ENCODE measurements at places on chromosomes 4 and X.
A peak's percentile ranks its signal among the peaks of the same experiment; 100 is the strongest.

DNA sequence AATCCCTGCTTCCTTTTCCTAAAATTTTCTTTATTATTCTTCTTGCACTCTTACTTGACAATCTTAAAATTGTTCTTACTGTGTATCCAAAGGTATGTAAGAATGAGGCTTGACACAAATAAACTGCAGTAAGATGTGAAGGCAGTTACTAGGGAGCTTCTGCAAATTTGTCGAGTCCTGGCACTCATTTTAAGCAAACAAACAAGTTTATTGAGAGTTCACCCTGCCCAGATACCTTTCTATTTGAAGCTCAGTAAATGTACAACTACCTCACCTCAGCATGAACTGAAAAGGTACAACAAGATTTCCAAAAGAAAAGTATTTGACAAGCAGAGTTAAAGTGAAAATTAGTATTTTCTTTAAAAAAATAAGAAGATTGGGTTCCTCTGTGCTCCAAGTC lies 13.3 kb upstream of the SYTL4 start:
- no peak for DNase-seq

DNA sequence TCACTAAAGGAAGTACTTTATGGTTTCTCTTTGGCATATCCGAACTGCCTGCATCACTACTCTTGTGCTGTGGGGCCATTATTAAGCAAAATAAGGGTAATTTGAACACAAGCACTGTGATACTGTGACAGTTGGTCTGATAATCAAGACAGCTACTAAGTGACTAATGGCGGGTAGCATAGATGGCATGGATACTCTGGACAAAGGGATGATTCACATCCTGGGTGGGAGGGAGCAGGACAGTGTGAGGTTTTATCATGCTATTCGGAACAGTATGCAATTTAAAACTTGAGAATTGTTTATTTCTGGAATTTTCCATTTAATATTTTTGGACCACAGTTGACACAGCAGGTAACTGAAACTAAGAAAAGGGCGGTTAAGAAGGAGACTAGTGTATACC lies 52.6 kb upstream of the CITED1 start:
- DNase-seq = peak; percentile 1

GRCh38 chr4:173121076-173121561 lies 47.5 kb upstream of the GALNT7 start:
- DNase-seq = peak; percentile 45

- no peak for DNase-seq
These were observed 18.4 kb upstream of the TBC1D1 start for GRCh38 chr4:37872310-37872988.

DNA sequence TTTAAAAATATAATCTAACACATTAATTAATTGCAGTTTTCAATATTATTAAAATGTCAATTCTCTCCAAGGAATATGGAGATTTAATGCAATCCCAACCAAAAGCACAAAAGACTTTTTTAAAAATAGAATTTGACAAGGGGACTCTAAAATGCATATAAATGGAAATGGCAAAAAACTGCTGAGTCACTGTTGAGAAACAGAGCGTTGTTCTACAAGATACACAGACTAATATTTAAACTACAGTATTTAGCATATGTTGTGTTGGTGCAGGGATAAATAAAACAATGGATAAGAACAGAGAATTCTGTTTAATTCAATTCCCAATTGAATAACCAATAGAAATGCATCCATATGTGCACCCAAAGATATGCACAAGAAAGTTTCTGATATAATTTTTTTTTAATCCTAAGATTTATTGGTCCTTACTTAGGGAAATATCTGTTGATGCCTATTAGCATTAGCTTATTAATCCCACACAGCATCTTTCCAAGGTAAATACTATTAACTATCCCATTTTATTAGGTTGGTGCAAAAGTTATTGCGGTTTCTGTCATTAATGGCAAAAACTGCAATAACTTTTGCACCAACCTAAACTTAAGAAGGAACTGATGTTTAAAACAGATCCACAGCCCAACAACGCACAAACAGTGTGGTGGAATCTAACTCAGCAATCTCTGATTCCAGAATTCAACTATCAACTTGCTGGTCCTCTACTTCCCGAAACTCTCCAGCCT lies 86.8 kb upstream of the VEGFC start:
- DNase-seq = peak; percentile 11

DNA sequence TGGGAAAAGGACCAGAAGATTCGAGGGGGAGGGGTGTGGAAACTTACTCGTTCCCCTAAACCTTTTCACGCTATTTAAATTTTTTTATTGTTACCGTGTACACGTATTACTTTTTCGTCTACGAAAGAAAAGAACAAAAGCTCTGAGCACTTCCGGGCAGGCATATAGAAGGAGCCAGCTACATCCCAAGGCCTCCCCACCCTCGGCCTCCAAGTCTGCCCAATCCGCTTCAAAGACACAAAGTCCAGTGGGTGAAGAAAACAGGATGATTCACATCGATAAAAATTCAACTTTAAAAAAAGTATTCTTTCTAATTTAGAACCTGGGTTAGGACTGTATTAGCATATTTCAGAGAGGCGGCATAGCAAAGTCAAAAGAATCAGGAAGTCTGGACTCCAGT lies 23.1 kb downstream of the SEL1L3 start:
- DNase-seq = no peak

DNA sequence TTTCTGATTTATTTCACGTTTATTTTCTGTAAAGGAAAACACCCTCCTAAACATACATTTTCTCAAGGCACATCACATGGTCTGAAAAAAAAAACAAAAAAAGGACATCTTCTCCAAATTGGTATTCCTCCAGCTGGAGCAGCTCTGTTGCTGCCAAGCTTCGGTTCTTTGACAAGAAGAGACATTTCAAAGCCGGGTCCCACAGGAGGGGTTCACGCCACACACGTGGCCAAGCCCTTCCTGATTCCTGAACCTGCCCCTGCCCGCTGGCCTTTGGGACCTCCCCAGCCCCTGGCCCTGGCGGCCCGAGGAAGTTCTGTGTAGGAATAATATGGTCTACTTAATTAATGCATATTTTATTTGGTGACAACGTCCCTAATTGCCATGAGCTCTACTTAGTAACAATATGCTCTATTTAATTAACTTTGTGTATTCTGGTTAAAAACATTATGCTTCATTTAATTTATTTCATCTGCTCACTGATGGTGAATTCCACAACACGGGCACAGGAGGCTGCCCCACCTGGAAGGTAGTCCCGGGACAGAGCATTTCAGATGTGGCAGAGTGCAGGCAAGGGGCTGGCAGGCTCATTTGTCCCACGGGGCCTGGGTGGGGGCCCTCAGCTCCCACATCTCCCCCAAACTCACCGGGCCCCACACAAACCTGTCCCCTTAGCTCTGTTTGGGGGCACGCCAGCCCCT lies 5.4 kb upstream of the RGS12 start:
- no peak for DNase-seq

DNA sequence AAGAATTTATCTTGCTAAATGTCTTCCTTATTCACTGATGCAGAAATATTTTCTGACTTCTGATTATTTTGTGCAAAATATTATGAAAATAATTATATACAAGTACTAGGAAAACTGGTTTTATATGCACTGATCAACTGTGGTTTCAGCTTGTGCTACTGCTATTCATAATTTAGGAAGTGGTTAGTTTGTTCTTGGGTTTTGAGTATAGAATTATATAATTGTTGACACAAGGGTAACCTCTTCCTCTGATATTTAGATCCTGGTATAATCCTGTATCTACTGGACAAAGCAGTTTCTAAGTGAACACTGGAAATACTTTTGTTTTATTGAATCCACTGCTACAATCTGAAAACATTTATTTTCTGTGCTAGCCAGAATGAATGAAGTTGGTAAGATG lies 182.8 kb downstream of the PDGFC start:
- no peak for DNase-seq

DNA sequence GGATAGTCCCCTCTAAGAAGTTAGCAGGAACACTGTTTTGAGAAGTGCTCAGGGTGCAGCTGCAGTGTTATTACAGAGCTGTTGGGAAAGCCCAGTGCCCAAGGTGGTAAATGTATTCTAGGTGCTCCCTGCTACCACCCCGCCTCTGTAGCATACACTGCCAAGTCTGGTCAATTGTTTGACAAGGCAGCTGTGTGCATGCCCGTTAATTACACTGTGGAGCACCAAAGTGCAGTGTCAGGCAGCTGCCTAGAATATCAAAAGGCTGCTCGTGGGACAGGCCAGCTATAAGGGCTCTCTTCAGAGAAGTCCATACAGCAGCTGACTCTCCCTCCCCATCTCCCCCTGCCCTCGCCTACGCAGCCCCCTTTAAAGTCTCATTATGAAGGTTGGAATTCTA lies 99.9 kb upstream of the KLHL13 start:
- DNase-seq = no peak

- DNase-seq = no peak
These were observed 654 bp downstream of the ATOH1 start for GRCh38 chr4:93828995-93829819.

DNA sequence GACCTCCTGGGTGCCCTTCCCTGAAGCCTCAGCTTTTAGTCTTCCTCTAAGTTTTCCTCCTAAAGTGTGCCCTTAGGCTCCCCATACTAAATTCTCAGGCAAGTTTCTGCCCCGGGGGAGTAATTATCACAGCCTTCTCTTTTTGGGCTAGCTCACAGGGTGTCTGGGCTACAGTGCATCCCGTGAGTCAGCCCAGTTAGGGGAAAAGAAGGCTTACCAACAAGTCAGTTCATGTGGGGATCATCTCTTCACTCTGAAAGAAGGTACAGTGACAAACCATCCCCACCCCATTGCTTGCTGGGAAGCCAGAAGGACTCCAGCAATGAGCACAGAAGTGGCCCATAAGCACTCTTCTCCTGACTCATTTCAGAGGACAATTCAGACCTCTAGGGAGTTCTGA lies 134.7 kb upstream of the FAM9C start:
- DNase-seq = no peak

GRCh38 chr4:9847968-9848748 lies 66.7 kb downstream of the DRD5 start:
- DNase-seq = no peak

- peak; percentile 2 for DNase-seq
These were observed 72.1 kb downstream of the ARHGEF38 start for GRCh38 chr4:105624530-105624929.

GRCh38 chrX:40539214-40540142 lies 41.3 kb upstream of the ATP6AP2 start:
- peak; percentile 73 for DNase-seq

GRCh38 chr4:81142744-81143143 lies 72.3 kb downstream of the PRKG2 start:
- peak; percentile 70 for DNase-seq

DNA sequence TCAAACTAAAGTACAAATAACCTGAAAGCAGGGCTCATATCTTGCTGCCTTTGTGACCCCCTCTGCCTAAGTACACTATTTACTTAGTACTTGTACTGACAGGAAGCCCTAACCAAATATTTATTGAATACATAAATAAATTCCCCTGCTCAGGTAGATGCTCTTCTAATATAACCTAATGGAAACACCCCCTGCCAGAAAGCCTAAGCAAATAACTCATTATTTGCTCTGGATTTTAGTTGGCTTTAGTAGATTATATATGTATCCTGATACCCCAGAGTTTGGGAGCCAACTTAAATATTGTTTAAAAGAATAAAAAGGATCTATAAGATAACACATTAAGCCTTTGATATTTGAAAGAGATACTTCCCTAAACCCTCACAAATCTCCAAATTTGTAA lies 318.2 kb downstream of the PPP1R2C start:
- DNase-seq = no peak

DNA sequence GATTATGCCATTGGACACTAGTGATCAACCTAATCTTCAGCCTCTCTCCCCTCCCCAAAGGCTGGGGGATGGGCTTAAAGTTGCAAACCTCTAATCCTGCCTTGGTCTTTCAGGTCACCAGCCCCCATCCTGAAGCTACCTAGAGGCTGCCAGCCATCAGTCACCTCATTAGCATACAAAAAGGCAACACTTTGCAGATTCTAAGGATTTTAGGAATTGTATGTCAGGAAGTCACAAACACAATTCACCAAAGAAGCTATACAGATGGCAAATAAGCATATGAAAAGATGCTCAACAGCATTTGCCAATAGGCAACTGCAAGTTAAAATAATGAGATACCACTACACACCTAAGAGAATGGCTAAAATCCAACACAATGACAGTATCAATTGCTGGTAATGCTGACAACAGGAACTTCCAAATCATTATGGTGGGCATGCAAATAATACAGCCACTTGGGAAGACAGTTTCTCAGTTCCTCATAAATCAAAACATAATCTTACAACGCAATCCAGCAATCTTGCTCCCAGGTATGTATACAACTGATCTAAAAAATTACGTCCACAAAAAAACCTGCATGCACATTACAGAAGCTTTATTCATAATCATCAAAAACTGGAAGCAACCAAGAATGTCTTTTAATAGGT lies 9.0 kb upstream of the PIM2 start:
- no peak for DNase-seq

GRCh38 chrX:72306085-72306801 lies 529 bp upstream of the CITED1 start:
- DNase-seq = no peak

GRCh38 chr4:125350470-125351135 lies 35.8 kb downstream of the FAT4 start:
- no peak for DNase-seq

- DNase-seq = no peak
These were observed 13.1 kb downstream of the GPR82 start for GRCh38 chrX:41737065-41737464.

GRCh38 chrX:103831803-103832544 lies at the start of gene RAB9B:
RAB9B (minus strand) TSS chrX:103832257; CDS start chrX:103825784, 6,473 bp downstream.
- peak; percentile 29 for DNase-seq

DNA sequence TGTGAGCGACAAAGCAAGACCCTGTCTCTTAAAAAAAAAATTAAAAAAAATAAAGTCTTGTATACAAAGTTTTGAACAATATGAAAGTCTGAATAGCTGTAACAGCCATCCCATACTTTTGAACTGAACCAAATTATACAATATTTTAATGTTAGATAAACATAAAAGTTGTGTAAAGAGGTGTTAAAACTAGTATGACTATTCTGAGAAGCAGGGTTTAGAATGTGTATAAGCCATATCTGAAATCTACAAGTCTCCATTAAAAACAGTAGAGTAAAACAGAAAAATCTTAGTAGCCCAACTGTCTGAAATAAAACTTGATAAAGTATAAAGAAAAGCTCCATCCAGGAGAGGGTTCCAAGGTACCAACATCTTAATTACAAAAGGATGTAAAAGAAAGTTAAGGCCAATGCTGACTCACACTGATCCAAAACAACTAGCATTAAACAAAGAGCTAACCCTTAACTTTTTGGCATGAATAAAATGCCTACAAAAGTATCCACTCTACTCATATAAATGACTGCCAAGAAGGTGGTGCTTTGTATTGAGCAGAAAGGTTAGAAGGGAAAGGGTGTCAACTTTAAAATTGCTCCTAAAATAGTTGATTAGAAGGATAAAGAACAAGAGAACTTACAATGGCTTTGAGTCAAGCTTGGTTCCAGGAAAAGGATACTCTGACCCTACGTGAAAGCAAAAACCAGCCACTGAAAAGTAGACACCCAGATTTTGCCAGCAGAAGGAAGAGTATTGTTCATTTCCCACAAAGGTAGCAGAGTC lies 18.5 kb downstream of the CNOT6L start:
- peak; percentile 8 for DNase-seq

DNA sequence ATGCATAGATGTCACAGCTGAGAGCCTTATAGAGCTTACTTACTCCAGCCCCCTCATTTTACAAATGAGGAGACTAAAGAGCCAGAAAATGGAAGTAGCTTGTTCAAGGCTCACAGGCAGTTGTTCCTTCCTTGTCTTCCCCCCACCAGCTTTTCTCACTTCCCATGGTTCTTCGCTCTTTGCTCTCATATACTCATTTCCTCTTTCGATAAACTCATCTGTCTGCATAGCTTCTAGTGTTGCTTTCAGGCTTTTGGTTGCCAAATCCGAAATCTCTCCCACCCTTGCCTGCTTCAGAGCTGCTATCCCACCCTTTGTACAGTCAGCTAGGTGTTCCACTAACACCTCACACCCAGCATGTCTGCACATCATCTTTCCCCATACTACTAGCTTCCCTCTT lies 25.0 kb upstream of the GJB1 start:
- DNase-seq = no peak

Data from fibroblast of skin of abdomen (primary cell).